Psoas muscle (tissue), 8 donors: ENCODE measurements at places on chromosomes 5 and 9.
A peak's percentile ranks its signal among the peaks of the same experiment; 100 is the strongest.

DNA sequence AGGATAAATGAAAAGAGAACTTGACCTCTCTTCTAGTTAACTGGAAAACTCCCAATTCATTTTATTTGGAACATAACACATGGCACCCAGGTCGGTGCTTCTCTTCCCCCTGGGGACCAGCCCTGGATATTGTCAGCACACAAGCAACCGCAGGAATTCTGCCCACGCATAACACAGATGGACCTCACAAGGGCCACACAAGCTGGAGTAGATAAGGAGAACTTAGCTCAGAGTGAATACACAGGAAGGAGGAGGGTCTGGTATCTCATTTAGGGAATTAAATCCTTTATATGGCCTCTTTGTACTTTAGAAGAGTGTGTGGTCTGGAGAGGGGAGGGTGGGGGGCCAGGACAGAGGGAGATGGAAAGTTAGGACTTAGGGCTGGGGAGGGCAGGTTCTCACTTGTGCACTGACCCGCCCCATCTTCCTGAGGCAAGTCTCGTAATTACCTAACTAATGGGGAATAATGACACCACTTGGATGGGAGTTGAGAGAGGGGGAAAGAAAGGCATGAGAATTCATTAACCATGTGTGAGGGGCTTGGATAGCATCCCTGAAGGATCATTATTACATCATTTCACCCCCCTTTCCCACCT lies 341.2 kb upstream of the WWC1 start:
- no peak for DNase-seq

GRCh38 chr5:80590766-80591165 lies 20.7 kb upstream of the ANKRD34B start:
- DNase-seq = no peak

DNA sequence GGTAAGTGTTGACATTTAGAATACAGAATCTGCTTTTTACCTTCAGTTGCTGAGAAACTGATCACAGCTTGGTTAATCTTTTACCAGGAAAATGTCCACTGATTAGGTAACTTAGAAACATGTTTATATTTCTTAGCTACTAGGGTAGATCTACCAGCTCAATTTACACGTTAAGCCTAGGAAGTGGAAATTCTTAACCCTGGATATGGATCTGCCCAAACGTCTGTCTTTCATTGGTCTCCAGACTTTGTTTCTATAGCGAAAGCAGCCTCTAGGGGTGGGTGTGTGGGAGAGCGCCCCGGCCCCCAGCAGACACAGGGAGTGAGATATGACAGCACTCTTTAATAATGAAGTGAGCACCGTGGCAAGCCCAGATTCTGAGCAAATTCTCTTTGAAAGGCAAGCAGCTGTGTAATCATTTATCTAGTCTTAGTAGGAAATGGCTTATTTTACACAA lies 141.6 kb upstream of the ZNF608 start:
- DNase-seq = no peak

DNA sequence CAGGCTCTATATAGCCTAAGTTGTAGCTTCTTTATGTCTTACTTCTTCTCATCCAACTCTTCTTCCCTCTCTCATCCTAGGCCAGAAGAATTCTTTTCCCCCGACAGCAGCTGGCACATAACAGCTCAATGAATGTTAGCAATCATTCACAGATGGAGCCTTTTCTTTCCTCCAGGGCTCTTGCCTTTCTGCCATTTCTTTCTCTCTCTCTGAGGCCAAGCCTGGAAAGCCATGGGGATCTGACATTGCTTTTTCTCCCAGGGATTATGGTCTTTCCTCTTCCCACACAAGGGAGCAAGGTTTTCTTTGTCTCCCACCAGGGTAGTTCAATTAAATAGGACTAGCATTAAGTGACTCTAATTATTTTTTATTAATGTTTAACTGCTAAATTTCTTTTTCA lies 20.5 kb downstream of the SMIM15 start:
- no peak for DNase-seq

GRCh38 chr5:8247049-8247899 lies 378.3 kb downstream of the MTRR start:
- DNase-seq = no peak

- no peak for DNase-seq
Measured at GRCh38 chr5:73116506-73116905, 3.9 kb upstream of the TMEM171 start.

DNA sequence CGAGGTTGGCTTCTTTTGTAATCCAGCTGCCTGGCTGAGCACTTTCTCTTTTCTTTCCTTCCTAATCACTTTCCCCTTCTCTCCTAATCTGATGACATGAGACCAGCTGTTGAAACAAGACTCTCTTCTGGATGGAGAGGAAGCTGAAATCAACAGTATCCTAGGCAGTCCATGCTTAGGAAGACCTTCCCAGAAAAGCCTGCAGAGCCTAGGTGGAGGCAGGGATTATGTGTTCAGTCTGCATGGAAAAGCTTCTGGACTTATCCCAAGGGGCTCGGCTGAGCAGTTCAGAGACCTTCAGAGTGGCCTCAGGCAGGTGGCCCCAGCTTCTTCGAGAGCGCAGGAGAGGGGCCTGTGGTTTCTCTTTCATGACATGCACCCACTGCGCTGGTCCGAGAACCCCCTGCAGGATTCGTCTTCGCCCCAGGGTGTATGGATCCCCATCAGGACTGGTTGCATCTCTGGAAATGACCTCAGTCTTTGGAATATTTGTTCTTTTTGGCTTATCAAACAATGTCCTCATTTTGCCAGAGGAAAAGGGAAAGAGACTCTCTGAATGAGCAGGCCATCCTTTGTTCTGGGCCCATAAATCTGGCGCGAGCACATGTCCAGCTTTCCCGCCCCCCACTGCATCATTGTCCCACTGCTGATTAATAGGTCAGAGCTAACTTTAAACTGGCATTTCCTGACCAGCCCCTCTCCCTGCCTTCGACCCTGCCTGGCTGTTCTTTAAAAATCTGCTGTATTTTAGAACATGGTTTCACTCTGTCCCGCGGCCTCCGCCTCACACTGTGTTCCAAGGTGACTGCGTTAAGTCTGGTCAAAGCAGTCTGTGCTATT lies 177.9 kb upstream of the KLF4 start:
- peak; percentile 65 for DNase-seq

DNA sequence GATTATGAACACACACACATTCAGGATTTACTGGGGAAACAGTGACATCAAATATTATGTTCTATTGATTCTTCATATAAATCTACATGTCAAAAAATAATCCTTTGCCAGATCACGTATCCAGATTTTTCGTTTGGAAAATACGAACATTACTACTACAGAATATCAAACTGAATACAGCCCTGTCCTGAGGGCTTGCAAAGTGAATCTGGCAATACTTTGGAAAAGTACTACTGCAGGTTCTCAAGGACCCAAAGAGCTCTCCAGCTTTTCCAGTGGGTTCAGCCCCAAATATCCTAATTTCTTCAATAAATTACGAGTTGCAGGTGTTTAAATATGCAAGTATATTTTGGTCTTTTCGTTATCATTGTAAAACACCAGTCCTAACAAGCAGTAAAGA lies 411 bp upstream of the NDUFS4 start:
- no peak for DNase-seq

- DNase-seq = no peak
Measured at GRCh38 chr5:21663082-21663481, 1190.1 kb downstream of the CDH12 start.

- DNase-seq = no peak
Measured at GRCh38 chr9:91170951-91171350, 190.8 kb downstream of the AUH start.

- no peak for DNase-seq
Measured at GRCh38 chr5:159091596-159092331, 8.0 kb downstream of the EBF1 start.

DNA sequence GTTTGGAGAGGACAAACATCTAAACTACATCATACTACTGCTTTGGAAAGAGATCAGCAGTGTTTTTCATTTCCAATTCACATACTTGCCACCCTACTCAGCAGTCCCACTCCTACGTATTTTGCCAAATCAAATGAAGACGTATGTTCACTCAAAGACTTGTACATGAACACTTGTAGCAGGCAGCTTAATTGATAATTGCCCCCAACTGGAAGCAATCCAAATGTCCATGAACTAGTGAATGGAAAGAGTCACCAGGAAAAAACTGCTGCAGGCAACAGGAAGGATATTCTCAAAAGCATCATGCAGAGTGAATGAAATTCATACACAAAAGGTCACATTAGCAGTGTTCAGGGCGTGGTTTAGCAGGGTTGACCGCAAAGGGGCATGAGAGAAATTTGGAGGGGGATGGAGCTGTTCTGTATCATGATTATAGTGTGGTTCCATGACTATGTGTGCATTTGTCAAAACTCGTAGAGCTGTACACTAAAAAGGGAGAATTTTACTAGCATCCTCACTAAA lies 38.8 kb downstream of the PAEP start:
- no peak for DNase-seq

DNA sequence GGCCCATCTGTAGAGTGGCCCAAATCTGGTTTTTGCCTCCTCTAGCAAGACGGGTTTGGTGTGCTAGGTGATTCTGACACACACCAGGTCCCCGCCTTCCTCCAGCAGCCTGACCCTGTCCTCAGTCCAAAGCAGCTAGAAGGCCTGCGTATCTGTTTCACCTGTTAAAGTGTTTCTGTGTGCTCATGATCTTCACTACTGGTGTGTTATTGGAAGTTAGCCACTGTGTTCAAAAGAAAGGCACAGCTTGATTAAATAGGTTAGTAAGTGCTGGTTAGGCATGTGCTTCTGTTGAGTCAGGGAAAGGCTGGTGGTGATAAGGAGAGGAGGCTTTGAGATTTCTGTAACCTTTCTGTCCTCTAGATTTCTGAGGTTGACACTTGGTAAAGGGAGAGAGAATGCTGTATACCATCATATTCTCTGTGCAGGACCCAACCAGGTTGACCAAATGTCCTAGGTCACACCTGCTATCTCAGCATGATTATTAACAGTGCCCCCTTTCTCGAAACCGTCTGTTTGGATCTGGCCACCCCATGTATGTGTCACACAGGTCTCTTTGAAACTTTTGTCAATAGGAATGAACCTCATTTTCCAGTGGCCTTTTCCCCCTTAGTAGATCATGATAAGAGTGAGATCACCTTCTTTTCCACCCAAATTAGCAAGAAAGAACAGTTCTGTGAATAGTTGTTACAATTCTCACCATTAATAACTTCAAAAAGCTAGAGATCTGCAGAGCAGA lies 58.8 kb downstream of the ARHGAP26 start:
- DNase-seq = no peak

DNA sequence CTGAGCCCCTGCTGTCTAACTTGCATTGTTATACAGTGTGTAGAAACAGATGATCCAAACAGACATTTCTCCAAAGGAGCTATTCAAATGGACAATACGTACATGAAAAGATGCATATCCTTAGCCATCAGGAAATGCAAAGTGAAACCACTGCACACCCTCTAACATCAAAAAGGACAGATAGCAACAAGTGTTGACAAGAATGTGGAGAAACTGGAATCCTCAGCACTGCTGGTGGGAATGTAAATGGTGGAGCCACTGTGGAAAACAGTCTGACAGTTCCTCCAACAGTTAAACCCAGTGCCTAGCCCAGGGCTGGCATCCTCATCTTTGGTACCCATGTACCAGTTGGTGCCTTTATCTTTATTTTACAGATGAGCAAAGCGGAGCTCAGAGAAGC lies 8.5 kb downstream of the ORM2 start:
- DNase-seq = no peak

DNA sequence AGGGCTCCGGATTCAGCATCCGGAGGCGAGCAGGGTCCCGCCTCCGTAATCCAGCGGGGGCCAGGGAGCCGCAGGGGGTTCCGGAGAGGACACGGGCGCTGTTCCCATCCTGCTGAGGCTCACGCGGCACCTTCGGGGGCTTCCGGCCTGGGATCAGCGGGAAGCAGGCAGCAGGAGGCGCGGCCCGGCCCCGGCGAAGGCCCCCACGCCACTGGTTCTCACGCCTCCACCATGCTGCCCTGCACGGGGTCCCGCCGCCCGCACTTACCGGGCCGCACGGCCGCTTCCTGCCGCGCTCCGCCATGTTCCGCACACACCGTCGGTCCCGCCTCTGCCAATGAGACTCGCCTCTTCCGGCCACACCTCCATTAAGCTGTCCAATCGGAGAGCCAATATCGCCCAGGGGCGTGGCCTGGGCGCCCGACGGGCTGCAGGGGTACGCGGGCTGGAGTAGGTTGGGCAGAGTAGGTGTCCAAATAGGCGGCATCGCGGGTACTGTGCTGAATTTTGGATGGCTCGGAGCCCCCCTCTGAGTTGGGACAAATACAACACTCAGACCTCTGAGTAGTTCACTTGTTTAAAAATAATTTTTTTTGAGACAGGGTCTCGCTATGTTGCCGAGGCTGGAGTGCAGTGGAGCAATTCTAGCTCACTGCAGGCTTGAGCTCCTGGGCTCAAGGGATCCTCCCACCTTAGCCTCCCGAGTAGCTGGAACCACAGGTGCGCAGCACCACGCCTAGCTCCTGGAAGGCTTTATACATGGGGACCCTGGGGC lies at the start of gene SPOUT1:
SPOUT1 (minus strand) TSS at position 318 of the 775 bp plus-strand sequence; CDS start at position 304, 14 bp downstream.
- peak; percentile 91 for DNase-seq

GRCh38 chr5:55160493-55161209 lies 680 bp downstream of the GPX8 start:
- DNase-seq = peak; percentile 54

DNA sequence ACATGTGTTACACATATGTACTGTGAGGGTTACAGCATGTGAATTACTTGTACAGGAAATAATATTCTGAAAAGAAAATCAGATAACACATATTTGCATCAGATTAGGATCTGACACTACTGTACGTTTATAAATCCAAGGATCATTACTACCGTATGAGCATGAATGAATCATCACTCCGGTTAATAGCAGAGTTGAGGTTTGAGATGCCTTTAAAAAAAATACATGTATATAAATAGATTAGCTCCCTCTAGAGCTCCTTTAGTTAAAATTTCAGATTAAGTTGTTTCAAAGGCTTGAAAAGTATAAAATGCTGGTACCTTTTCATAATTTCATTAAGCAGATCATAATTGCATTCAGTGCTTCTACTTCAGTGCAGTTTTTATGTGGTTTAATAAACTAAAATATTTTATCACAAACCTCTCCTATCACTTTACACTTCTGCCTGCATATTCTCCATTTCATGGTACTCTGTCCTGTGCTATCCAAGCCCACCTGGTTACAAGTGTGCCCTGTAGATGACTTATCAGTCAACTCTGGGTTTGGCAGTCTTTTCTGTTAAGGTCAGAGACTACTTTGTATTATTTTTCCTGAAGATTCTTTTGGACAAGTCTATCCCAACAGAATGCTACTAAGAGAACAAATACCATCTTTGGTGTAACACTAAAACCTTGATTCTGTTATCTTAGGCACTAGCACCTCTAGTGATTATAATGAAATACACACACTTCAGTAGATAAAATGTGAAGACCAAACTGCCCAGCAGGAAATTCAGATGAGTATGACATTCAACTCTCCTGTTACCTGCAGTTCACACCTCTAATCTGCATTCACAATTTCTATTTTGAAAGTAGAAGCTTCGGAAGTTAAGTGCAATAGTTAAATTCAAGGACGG lies 48.0 kb upstream of the POU5F2 start:
- no peak for DNase-seq

DNA sequence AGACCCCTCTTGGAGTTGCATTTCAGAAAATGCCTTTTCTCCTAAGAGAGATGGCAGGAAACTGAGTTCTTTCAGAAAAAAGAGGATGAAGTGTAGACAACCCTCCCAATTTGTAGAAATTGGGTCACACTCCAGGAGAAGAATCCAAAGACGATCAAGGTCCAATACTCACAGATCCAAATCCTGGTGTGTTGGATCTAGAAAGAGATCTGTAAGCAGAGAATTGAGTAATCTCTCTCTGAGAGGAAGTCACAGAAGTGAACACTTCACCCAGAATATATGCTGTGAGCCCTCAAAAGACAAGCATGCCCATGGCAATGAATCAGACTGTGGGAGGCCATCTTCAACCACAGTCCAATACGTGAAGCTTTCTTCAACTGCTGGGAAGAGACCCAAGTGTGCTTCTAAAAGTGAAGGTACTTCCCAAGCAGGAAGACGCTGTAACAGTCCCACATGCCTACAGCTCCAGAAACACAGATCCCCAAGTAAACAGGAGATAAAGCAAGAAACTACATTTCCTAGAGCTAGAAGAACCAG lies 182.7 kb downstream of the SMC2 start:
- DNase-seq = no peak
